GM19239 (cell line): ENCODE measurements at places on chromosomes 5 and 9.

GRCh38 chr9:21528123-21528808 is 46.2 kb upstream of the IFNE start:
- no peak for DNase-seq

DNA sequence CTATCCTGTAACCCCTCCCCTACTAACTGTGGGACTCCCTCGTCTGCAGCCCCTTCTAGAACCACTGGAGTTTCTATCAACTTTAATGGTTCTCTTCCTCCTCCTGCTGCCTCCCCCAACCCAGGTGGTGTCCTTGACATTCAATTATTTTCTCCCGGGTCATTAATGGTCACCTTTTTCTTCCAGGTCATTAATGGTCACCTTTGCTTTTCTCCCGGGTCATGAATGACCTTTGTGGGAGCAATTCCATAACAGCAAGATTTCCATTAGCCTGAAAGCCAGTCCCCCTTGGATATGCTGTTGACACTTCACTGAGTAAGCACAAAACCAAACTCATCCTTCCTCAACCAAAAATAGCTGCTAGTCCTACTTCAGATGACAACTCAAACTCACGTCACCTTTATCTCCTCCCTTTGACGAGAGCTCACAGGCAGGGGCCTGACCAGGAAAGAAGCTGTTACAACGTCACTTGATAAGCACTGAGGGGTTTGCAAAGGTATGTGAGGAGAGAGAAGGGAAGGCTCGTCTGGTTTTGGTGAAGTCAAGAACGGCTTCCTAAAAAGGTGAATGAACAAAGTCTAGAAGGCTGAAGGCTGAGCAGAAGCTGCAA is 10.9 kb downstream of the CCDC127 start:
- no peak for DNase-seq

- DNase-seq = no peak
These were observed 67.6 kb downstream of the GHR start for GRCh38 chr5:42490831-42491230.

DNA sequence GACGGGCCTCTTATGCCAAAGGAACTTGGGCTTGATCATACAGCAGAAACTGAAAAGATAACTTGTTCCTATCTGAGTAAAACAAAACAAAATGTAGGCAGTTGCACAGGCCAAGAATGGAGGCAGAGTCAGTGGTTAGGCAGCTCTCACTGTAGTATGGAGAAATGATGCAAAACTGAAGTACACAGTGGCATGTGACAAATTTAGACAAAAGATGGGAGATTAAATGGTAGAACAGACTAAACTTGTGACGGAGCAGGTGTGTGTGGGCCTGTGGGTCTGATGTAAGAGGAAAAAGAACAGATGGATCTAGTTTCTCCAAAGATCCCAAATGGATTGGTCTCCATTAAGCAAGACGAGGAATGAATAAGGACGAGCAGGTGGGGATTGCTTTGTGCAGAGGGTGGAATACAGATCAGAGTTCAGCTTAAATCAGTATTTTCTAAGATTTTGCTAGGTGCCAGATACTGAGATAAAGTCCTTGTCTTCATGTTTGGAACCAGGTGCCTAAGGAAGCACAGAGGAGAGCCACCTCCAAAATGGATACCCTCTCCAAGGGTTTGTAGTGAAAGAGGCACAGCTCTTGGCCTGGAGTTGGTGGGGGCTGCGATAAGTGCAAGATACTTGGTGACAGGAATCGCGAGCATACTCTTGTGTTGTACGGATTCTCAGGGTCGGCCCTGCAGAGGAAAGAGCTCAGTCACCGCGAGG is 722 bp upstream of the DCP2 start:
- no peak for DNase-seq

- peak; percentile 58 for DNase-seq
These were observed 530 bp downstream of the BBLN start for GRCh38 chr9:128160603-128160987.

GRCh38 chr9:4490705-4491625 is 697 bp downstream of the SLC1A1 start:
- no peak for DNase-seq

GRCh38 chr9:133115604-133116345 is 5.3 kb downstream of the RALGDS start:
- DNase-seq = peak; percentile 94

DNA sequence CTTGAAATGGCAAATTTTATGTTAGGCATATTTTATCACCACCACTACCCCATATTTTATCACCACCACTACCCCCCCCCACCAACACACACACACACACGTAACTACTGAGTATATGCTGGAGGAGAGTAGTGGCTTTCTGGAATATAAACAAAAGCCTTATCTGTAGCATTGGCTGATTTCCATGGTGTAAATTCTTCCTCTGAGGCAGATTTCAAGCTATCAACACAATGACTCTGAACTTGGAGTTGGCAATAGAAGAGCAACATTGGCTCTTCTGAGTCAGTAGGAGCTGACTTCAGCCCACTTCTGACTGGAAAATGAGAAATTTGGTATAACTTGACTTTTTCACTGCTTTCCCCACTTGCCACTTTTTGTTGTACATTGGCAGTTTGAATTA is 143.0 kb downstream of the CAVIN4 start:
- DNase-seq = no peak

GRCh38 chr9:98989036-98990000 is 45.6 kb downstream of the COL15A1 start:
- no peak for DNase-seq

DNA sequence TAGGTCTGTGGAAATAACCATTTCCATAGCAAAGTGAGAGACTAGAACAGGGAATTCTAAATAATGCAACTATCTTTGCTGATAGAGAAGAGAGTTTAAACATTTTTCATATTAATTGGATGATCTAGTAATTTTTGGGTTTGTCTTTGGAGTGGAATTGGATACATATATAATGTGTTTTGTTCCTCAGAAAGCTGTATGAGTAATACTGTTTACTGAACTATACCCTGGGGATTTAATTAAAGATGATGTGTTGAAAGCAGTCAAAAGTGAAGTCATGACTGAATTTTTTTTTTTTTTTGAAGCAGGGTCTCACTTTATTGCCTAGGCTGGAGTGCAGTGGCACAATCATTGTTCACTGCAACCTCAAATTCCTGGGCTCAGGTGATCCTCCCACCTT is 17.9 kb downstream of the FER start:
- DNase-seq = no peak

DNA sequence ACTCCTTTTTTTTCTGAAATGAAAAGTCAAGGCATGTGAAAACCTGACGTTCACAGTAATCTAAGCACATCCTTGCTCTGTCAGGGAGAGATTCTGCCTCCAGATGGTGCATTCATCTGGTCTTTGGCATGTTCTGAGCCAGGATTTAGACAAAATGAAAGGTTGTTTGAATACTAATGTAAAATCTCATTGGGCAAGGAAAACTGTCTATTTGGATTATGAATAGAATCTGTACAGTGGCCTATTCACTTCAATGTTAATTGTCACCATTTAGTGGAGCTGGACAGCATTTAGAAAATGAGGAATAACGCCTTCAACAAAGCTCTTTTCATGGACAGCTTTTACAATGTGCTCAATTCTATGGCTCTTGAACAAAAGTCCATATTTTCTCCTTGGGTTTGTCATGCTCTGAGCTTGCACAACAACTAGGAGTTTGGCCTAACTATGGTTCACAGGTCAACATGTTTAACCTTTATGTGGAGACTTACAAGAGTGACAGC is 28.9 kb downstream of the ARHGEF28 start:
- no peak for DNase-seq

DNA sequence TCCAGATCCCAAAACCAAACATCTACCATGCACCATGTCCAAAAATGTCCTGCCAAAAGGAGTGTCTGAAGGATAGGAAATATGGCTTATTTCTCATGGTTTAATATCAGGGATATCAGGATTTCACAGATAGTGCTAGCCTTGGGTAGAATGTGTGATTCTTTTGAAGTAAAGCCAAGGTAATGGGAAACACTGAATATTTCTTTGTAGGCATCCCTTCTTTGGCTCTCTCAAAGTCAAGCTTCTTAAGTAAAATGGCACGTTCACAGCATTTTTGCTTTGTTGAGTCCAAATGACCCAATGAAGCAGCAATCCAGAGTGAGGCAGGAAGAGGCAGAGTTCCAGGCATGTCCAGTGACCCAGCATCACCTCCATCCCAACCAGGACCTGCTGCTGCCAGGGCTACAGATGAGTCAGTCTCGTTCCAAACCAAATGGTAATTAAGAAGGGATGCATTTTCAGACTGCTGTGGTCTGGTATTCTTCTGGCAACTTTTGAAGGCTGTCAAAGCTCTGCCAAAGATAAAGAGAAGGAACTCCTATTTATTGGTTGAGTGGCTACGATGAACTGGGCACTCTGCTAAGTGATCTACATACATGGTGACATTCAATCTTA is 678.8 kb upstream of the KLF4 start:
- DNase-seq = no peak

- DNase-seq = no peak
These were observed 46.5 kb upstream of the IRX2 start for GRCh38 chr5:2797981-2798380.

DNA sequence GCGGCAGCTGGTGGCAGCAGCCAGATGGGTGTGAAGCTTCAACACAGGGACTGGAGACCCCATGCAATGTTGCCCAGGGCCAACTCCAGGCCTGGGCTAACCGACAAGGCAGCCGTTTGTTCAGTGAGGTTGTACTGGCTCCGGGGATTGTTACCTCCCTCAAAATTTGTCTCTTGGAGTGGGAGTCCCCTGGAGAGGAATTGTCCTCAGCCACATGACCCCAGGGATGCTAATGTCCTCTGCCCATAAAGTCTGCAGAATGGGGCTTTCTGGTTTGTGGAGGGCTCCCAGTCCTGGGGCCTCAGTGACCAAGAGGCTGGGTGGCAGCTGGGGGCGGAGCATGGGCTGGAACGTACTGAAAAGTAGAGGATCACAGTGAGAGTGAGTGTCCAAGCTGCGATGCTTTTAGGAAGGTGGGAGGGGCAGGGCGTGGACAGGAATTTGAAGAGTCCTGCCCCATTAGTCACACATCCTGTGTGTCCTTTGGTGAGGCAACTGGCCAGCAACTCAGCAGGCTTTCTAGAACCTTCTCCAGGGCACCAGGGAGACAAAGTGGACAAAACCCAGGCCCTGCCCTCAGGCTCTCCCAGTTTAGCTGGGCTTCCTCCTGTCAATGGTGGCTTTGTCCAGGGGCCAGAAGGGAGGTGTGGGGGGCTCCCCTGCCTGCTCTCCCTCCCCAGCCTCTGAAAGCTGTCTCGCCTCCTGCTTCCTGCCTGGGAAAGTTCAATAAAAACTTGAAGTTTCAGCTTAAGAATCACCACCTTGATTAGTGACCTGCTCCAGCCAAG is 114.0 kb downstream of the NSG2 start:
- no peak for DNase-seq

DNA sequence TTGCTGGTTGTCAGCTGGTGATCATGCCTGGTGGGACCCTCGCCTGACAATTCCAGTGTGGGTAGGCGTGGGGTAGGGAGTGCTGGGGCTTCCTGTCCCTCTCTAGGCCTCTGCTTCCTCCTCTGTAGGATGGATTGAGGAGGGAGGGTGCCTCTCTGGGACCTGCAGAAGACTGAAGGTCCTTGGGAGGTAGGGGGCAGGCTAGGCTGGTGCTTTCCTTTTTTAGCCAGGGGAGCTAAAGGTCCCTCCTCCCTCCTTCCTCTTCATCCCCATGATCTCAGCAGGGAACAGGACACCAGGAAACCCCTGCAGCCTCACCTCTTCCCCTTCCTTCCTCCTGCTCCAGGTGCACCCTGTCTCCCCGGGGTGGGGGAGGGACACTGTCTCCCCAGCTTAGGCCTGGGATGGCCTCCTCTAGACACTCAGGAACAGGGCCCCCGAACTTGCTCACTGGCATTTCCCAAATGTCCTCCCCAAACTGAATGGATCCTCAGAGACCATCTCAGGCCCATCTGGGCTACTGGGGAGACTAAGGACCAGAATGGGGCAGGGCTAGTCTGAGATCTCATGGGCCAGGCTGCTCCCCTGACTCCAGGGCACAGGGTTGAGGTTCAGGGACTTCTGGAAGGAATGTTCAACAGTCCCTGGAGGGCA is 8.4 kb downstream of the SH2D3C start:
- no peak for DNase-seq

- DNase-seq = no peak
These were observed 291.1 kb upstream of the TLE4 start for GRCh38 chr9:79280691-79281090.

DNA sequence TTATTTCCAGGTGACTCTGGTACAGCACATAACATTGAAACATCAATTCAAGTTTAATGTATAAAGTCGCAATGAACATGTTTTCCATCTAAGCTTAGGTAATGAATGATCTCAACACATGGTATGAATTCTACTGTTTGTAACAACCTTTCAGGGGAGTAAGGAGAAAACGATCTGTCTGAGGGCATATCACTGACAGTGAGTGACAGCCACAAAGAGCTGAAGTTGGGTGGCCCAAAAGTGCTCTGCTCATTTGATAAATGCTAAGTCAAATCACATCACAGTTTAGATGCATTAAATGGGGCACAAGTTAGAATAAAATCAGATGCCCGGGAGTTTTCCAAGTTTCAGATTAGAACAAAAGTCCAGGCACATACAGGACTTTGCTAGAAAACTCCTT is 1.2 kb downstream of the FANCC start:
- DNase-seq = no peak

GRCh38 chr5:68593211-68593671 is 377.7 kb downstream of the PIK3R1 start:
- no peak for DNase-seq

DNA sequence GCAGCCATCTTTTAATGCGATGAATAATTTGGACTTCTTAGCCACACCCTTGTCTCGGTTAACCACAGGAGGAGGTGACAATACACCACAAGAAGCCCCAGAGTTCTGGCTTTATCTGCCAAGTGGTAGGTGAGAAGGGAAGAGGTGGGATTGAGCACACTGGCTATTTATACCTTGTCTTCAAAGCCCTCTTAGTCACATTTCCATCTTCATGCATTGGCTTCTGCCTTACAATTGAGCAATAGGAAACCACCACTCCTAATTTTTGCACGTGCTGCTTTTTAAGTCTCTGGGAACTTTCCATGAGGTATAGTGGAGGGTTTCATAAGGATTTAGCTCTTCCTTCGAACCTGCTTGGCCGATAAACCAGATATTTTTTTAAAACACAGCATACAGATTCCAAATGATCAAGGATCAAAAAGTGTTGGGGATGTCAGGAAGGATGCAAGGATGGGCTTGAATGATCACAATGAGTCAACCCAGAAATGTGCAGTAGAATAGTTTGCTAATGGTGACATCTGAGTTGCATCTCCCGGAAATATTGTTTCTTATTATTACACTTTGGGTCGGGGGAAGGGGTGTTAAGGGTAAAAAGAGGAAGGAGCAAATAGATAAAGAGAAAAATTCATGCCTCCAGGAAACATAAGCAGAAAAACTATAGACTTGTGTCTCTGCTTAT is 25.5 kb downstream of the PLAC8L1 start:
- DNase-seq = no peak

DNA sequence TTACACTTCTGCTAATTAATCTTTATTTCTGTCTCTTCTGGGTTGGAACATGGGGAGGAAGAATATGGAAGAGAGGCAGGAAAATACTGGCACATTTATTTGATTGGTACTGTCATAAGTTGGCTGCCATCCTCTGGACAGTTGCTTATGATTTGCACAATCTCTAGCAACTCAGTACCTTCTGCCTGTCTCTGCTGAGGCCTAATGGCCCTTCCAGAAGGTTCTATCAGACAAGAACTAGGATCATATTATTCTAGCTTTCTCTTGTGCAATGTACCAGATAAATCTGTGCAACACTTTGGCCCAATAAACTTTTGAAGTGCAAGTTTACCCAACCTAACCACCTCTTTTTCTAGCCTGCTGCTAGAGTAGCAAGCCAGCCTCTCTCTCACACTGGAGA is 335.0 kb downstream of the ARRDC3 start:
- no peak for DNase-seq
